Stimulated activated CD4-positive, alpha-beta T cell treated with anti-CD3 and anti-CD28 coated beads, TNF-alpha, amount 100 ng/mL, for 1 hour (primary cell): ENCODE measurements at places on chromosomes 4 and X.

GRCh38 chrX:16023790-16024734 is 99.3 kb upstream of the GRPR start:
- no peak for DNase-seq

GRCh38 chr4:158496030-158496741 is 25.5 kb upstream of the RXFP1 start:
- no peak for DNase-seq

DNA sequence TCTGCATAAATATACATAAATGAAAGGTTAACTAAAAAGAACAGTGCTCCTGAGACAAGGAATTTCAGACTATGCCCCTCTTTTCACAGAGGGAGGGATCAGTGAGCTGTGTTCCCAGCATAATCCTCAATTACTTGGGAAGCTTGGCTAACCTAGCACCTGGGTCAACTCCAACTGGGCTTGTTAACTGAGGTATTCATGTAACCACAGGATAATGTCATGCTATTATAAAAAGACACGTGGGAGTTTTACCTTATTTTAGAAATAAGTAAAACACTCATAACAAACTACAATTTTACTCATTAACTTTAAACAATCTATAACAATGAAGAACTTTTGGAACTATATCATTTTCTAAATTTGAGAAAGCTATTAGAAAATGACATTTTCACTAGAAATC is 48.6 kb downstream of the RPGR start:
- no peak for DNase-seq

- no peak for DNase-seq
These were observed 29.6 kb downstream of the TRIM2 start for GRCh38 chr4:153233761-153234371.

DNA sequence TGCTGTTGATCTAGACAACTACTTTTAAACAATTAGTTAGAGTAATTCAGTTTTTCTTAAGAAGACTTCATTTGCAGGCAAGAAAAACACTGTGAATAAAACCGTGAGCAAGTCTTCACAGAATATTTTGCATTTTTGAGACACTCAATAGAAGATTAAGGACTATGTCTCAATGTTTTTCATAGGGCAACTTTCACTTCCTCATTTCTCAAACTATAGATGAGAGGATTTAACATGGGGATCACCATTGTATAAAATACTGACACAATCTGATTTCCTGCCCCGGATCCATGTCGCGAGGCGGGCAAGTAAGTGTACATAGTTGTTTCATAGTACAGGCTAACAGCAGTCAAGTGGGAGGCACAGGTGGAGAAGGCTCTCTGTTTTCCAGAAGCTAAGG is 108.8 kb upstream of the IGSF1 start:
- no peak for DNase-seq
